ENCODE measurements at places on chromosomes 5 and 9.

- DNase-seq, result no peak
- peak overlapping the region; percentile 54 for H3K4me3 ChIP-seq
- H3K4me1 ChIP-seq, result peaks cover 22% of the 10 kb centered on the region
- peaks cover 91% of the 10 kb centered on the region for H3K27me3 ChIP-seq
These were observed 125.3 kb downstream of the TMEM174 start for GRCh38 chr5:73298251-73298771.

DNA sequence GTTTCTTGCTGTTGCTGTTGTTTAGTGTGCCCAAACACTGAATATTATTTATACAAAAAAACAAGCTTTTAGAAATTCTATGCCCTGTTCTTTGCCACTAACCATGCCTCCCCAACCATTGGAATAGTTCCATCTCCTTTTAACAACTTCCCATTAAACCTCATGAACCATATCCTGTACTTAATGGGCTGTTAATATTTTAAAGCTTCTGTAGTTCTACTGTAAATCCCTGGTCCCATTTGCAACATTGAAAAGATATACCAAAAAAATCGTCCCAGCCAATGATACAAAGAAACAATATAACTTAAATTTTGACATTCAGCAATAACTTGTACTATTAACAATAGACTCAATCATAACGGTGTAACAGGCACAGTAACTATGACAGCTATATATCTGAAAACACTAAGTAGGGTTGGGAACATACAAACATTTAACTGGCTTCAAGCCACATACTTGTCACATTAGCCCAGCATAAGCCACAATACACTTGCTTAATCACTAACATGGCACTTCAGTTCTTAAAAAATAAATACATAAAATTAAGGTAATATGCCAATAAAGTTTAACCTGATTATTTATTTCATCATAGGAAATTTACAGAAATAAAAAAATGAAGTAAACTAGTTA, 86.1 kb downstream of the ADAMTS6 start:
- H3K27me3 ChIP-seq, result no peaks in the 10 kb centered on the region
- H3K4me1 ChIP-seq, result no peaks in the 10 kb centered on the region
- no peak overlapping the region for H3K4me3 ChIP-seq
- H3K36me3 ChIP-seq, result no peaks in the 10 kb centered on the region
- DNase-seq, result no peak

GRCh38 chr5:132180134-132180745, 47.4 kb downstream of the P4HA2 start:
- H3K27me3 ChIP-seq, result no peaks in the 10 kb centered on the region
- DNase-seq, result no peak
- H3K36me3 ChIP-seq, result peaks cover 3% of the 10 kb centered on the region
- H3K4me3 ChIP-seq, result peak overlapping the region; percentile 2
- H3K4me1 ChIP-seq, result peaks cover 46% of the 10 kb centered on the region
- peak overlapping the region; percentile 31 for H3K27ac ChIP-seq

DNA sequence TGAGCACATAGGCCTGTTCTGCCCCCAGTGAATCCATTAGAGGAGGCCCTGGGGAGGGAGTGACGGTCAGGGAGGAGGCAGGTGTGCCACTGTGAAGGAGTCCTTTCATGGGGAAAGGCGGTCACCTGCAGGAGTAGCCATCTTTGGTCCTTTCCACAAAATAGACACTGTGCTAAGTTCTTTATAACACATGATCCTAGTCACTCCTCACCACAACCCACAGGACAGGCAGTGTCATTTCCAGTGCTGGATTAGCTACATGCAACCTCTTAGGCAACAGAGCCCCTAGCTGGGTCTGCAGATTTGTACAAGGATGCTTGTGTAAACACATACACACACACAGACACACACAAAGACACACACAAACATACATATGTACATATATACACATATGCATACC, 18.3 kb downstream of the DOCK2 start:
- H3K27me3 ChIP-seq, result no peaks in the 10 kb centered on the region
- peaks cover 78% of the 10 kb centered on the region for H3K4me1 ChIP-seq
- peak overlapping the region; percentile 74 for H3K4me3 ChIP-seq
- no peak for DNase-seq
- peak overlapping the region; percentile 85 for H3K27ac ChIP-seq
- peaks cover 11% of the 10 kb centered on the region for H3K36me3 ChIP-seq

- no peak for DNase-seq
- no peaks in the 10 kb centered on the region for H3K36me3 ChIP-seq
- H3K27me3 ChIP-seq, result peaks cover 29% of the 10 kb centered on the region
- H3K4me1 ChIP-seq, result no peaks in the 10 kb centered on the region
- H3K4me3 ChIP-seq, result no peak overlapping the region
These were observed 211.4 kb downstream of the CHSY3 start for GRCh38 chr5:130115686-130116085.

DNA sequence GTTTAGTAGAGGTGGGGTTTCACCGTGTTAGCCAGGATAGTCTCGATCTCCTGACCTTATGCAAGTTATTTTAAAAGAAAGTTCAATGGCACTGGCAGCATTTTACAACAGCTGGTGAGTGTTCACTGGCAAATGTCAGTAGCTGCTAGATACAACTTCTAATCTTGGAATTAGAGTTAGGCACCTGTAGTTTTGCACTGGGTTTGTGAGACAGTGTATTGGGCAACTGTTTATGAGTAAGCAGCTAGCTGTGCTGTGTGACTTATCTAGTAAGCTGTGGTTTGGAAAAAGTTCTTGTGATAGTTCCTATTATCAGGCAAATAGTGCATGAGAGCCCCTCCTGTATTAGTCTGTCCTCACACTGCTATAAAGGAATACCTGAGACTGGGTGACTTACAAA, 61.5 kb downstream of the UBE2QL1 start:
- no peaks in the 10 kb centered on the region for H3K36me3 ChIP-seq
- H3K27me3 ChIP-seq, result peaks cover 8% of the 10 kb centered on the region
- H3K4me3 ChIP-seq, result no peak overlapping the region
- H3K27ac ChIP-seq, result no peak overlapping the region
- DNase-seq, result no peak
- H3K4me1 ChIP-seq, result no peaks in the 10 kb centered on the region

- H3K4me3 ChIP-seq, result no peak overlapping the region
- no peaks in the 10 kb centered on the region for H3K4me1 ChIP-seq
These were observed 635.4 kb downstream of the IRX1 start for GRCh38 chr5:4230786-4231641.

DNA sequence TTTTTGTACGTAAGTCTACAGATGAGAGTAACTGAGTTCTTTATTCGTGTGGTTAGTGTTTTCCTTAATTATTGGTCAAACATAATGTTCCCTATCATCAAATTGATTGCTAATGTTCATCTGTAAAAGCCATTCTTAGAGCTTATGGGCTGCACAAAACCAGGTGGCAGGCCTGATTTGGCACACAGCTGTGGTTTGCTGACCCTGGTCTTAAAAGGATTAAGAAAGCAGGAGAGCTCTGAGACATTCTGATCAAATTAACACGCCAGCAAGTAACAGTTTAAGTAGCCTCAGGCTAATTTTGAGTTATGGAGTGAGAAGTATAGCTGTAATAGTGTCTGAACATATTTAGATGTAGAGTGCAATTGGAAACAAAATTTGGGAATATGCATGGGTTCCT, 63.2 kb downstream of the PRR16 start:
- H3K27ac ChIP-seq, result no peak overlapping the region
- no peaks in the 10 kb centered on the region for H3K4me1 ChIP-seq
- H3K27me3 ChIP-seq, result no peaks in the 10 kb centered on the region
- no peak overlapping the region for H3K4me3 ChIP-seq
- no peaks in the 10 kb centered on the region for H3K36me3 ChIP-seq

DNA sequence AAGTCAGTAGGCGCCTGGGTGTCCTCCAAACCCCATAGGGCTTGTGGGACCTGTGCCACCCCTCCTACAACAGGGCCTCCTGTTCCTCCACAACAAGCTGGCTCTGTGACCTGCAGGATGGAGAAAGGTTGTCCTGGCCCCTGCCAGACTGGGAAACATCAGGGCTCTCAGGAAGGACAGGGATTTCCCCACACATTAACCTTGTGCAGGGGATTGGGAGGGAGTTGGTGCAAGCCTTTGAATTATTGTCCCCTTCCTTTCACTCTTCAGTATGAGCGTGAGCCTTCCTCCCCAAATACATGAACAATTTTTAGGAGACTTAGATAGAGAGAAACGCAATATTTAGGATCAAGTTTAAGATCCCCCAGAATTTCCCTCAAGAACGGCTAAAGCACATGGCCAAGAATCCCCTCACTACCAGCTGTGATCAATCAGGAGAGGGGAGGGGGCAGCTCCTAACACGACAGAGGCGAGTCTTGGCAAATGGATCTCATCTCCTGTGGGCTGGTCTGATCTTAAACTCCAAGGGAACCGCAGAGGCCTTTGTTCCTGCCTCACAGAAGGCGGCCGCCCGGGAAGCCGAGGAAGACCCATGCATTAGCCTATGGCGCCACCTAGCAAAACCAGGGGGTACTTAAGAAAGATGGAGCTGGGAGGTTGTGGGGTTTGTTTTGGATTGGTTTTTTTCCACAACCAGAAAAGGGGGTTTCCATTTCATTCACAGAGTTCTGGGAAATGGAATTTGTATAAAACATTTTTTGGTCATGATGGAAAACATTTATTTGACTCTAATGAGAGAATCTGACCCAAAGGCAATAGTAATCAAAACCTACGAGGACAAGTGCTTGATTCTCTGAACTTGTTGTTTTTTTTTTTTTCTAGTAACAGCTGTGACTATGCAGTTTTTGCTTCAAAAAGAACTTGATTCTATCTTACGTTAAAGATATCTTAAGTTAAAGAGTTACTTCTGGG, 36.1 kb upstream of the OSMR start:
- no peaks in the 10 kb centered on the region for H3K36me3 ChIP-seq
- peak; percentile 64 for DNase-seq
- H3K27me3 ChIP-seq, result peaks cover 50% of the 10 kb centered on the region
- H3K4me3 ChIP-seq, result no peak overlapping the region
- peaks cover 33% of the 10 kb centered on the region for H3K4me1 ChIP-seq
- H3K27ac ChIP-seq, result no peak overlapping the region

DNA sequence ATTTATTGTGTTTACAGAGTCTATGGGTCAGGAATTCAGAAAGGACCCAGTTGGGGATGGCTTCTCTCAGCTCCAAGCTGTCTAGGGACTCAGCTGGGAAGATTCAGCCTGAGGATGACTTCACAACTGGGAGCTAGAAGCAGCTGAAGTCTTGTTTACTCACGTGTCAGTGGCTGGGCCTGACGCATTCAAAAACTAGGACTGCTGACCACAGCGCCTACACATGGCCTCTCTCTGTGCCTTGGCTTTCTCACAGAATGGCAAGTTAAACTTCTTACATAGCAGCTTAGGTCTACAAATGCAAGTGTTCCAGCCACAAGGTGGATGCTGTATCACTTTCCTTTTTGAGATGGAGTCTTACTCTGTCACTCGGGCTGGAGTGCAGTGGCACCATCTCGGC, 16.3 kb upstream of the PPP2CA start:
- H3K4me1 ChIP-seq, result no peaks in the 10 kb centered on the region
- H3K27ac ChIP-seq, result no peak overlapping the region
- H3K4me3 ChIP-seq, result no peak overlapping the region
- DNase-seq, result no peak
- H3K27me3 ChIP-seq, result peaks cover 9% of the 10 kb centered on the region

DNA sequence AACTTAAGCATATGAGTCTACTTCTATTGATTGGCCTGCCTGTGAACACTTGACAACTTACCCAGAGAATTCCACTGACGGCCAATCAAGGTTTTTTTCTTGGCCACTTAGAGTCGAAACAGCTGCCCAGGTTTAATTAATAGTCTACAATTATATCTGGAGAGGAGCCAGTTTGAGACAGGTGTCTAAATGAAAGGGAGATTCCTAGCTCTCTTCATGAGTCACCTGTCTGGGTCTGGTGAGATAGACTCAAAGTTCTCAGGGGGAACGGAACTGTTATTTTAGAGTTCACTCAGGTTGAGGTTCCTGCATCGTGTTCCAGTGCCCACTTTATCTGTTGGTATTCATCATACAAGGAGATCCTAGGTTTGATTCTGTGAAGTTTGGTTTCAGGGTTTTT, 111.0 kb downstream of the CD180 start:
- H3K36me3 ChIP-seq, result peaks cover 1% of the 10 kb centered on the region
- peaks cover 18% of the 10 kb centered on the region for H3K4me1 ChIP-seq
- no peak for DNase-seq
- H3K4me3 ChIP-seq, result no peak overlapping the region
- peak overlapping the region; percentile 17 for H3K27ac ChIP-seq
- H3K27me3 ChIP-seq, result no peaks in the 10 kb centered on the region

DNA sequence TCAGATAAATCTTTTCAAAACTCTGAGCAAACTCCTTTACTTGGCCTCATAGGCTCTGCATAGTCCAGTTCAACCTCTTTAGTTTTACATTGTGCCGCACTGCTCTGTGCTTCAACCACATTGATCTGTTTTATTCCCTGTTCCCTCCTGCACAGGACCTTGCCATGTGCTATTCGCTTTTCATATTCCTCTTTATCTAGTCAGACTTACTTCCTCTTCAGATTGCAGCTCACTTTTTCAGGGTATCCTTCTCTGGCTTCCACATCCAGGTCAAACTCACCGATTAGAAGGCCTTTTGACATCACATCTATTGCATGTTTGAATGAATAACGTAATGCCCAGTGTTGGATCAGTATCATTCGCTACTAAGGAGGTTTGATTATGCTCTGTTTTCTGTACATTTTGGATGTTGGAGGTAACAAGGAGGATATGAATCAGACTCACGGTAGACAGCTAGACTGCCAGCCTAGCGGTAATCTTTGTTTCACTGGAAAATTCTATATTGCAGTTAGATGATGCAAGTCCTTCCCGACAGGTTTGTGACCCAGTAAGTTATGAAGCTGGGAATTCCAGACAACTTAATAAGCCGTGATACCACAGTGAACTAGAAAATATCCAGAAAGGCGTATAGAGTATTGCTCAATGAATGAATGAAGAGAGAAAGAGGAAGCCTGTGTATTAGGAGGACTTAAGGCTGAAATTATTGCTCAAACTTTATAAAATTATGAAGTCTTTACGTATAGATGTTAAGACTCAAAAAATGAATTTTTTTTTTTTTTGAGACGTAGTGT, 65.7 kb downstream of the IQGAP2 start:
- H3K27me3 ChIP-seq, result no peaks in the 10 kb centered on the region
- H3K36me3 ChIP-seq, result peaks cover 12% of the 10 kb centered on the region
- H3K27ac ChIP-seq, result peak overlapping the region; percentile 28

- H3K36me3 ChIP-seq, result no peaks in the 10 kb centered on the region
- H3K4me1 ChIP-seq, result no peaks in the 10 kb centered on the region
- no peak for DNase-seq
- H3K27ac ChIP-seq, result no peak overlapping the region
- no peak overlapping the region for H3K4me3 ChIP-seq
These were observed 211.5 kb downstream of the MED10 start for GRCh38 chr5:6166698-6167394.

- H3K4me3 ChIP-seq, result no peak overlapping the region
- H3K36me3 ChIP-seq, result no peaks in the 10 kb centered on the region
- no peak for DNase-seq
- no peaks in the 10 kb centered on the region for H3K4me1 ChIP-seq
- H3K27me3 ChIP-seq, result no peaks in the 10 kb centered on the region
- no peak overlapping the region for H3K27ac ChIP-seq
These were observed 62.1 kb upstream of the TRPC7 start for GRCh38 chr5:136427426-136427825.

GRCh38 chr5:124103671-124104070, 591.7 kb downstream of the CSNK1G3 start:
- no peak overlapping the region for H3K4me3 ChIP-seq
- no peaks in the 10 kb centered on the region for H3K27me3 ChIP-seq
- no peak for DNase-seq
- H3K4me1 ChIP-seq, result no peaks in the 10 kb centered on the region
